Jurkat, Clone E6-1 (cell line): ENCODE measurements at places on chromosomes 5 and 9.
A peak's percentile ranks its signal among the peaks of the same experiment; 100 is the strongest.

DNA sequence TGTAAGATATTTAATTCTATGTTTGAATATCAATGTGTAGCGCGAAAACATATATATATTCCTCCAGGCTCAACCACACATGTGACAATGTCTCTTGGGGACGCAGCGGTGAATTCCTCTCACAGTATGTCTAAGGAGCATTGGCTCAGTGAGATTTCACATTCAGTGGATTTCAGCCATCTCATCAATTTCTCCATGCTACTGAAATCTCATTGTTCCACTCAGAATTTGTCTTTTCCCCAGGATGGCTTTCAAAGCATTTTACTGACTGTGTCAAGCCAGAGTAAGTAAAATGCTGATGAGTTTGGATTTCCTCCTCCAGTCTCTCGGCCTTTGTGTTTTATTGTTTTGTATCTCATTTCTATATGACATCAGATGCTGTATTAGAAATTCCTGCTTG, 1.3 kb upstream of the OR1J1 start:
- no peak for DNase-seq

DNA sequence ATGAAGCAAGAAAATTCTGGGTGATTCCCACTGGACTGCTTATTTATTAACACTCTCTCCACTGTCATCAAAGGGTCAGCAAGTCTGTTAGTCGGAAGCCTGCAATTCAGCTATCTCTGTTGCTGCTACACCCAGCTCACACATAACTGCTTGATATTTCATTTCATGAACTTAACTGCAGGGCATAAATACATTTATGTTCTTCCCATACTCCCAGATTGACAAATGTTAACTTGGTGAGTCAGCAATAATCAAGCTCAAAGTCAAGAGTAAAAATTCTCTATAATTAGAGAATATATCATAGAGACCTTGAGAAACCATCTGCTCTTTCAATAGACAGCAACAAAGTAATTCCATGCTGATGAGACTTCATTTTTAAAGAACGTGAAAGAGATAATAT, 198.8 kb downstream of the ADAMTS12 start:
- DNase-seq = no peak

GRCh38 chr5:78587081-78587774, 61.3 kb downstream of the LHFPL2 start:
- DNase-seq = no peak

GRCh38 chr5:141822144-141822543, 56.1 kb downstream of the PCDH1 start:
- DNase-seq = no peak

- no peak for DNase-seq
Observed at GRCh38 chr5:135831851-135832555, 2.5 kb upstream of the SLC25A48 start.

DNA sequence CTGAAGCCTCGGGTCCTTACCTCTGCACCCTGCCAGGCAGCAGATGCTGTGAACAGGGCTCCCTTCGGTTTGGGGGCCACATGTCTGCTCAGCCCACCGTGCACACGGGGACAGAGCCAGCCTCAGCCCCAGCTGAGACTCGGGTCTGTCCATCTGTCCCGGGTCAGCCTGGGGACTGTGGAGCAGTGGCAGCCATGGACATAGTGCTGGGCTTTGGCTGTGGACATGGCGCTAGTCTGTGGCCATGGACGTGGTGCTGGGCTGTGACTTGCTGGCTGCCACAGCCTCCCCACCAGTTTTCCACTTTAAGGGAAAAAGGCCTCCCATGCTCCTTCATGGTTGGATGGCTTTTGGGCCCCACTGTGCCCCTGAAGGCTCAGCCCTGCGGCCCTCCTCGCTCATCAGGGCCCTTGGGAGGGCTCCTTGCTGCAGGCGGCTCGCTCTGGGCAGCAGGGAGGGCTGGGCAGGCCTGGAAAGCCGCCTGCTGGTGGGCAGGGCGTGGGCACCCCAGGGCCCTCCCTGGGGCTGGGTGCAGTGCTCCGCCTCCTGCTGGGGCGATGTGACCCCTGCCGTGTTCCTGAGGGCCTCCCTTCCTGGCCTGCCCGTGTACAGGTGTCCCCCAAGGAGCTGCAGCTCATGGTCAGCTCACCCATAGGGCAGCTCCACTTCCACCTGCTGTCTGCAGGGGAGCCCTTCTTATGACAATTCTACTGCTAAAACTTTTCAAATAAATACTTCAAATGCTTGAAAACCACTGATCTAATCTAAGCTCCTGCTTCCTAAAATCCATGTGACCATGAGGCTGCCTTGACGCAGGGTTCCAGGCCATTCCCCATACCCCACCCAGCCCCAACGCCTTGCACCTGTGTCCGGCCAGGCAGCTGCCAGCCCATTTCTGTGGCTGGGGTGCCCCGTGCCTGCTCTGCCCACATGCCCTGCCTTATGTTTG, 112.1 kb upstream of the LMX1B start:
- DNase-seq = no peak

DNA sequence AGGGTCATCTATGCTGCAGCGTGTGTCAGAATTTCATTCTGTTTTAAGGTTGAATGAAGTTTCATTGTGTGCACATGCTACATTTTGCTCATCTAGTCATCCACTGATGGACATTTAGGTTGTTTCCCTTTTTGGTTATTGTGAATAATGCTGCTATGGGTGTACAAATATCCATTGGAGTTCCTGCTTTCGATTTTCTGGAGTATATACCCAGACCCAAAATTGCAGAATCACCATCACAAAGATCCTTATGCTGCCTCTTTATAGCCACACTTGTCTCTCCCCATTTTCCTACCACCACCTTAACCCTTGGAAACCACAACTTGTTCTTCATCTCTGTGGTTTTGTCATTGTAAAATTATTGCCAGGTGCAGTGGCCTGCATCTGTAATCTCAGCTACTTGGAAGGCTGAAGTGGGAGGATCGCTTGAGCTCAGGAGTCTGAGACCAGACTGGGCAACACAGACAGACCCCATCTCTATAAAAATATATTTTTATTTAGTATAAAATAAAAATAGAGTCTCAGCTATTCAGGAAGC, 166.2 kb downstream of the HSD17B3 start:
- DNase-seq = peak; percentile 31

- DNase-seq = no peak
Observed at GRCh38 chr5:172920447-172920849, 38.8 kb upstream of the RPL26L1 start.

GRCh38 chr5:37533851-37534250, 154.7 kb downstream of the WDR70 start:
- no peak for DNase-seq
